Immature natural killer cell (primary cell): ENCODE measurements at places on chromosomes 2 and 18.
A peak's percentile ranks its signal among the peaks of the same experiment; 100 is the strongest.

GRCh38 chr2:72146347-72147302, 1.0 kb downstream of the CYP26B1 start:
- peak overlapping the region; percentile 54 for H3K4me3 ChIP-seq
- H3K27me3 ChIP-seq, result peaks cover 25% of the 10 kb centered on the region
- peaks cover 47% of the 10 kb centered on the region for H3K4me1 ChIP-seq
- H3K27ac ChIP-seq, result no peak overlapping the region

DNA sequence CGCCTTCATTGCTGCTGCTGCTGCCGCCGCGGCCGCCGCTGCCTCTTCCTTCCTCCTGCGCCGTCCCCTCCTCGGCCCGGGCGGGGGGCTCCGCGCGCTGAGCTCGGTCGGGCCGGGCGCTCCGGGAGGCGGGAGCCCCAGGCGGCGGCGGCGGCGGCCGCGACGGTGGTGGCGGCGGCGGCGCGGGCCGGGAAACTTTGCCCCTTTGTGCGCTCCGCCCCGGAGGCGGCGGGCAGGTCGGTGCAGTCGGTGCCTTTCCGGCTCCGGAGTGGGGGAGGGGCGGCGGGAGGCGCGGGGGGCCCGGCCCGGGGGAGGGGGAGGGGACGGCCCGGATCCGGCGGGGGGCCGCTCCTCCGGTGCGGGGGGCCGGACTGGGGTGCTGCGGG, 205 bp downstream of the TET3 start:
- no peak overlapping the region for H3K4me3 ChIP-seq
- DNase-seq, result peak; percentile 78
- H3K27me3 ChIP-seq, result peaks cover 11% of the 10 kb centered on the region
- H3K36me3 ChIP-seq, result peaks cover 7% of the 10 kb centered on the region
- H3K4me1 ChIP-seq, result peaks cover 67% of the 10 kb centered on the region

DNA sequence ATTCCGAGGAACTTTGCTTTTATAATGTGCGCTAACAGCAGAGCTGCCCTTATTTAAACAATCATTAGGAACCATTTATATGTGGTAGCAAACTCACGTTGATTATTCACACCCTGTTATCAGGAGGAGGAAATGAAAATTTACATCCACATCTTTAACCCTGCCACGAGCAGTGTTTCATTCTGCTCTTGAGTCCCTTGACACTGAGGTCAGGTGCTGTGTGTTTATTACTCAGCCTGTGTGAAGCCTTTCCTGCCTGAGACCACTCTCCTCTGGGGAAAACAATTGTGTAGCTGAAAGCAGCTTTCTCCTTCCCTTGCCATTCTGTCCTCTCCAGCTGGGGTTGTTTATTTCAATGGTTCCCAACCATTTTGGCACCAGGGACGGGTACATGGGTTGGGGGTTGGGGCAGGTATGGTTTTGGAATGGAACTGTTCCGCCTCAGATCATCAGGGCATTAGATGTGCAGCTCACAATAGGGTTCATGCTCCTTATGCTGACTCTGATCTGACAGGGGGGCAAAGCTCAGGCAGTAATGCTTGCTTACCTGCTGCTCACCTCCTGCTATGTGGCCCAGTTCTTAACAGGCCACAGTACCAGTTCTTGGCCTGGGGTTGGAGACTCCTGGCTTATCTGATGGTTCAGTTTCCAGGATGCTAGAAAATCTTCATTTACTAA, 651.1 kb downstream of the TDRD15 start:
- DNase-seq, result no peak
- no peaks in the 10 kb centered on the region for H3K36me3 ChIP-seq
- no peak overlapping the region for H3K4me3 ChIP-seq
- no peak overlapping the region for H3K27ac ChIP-seq
- no peaks in the 10 kb centered on the region for H3K4me1 ChIP-seq

GRCh38 chr2:88639865-88640264, 12.6 kb upstream of the EIF2AK3 start:
- H3K4me3 ChIP-seq, result no peak overlapping the region
- H3K27me3 ChIP-seq, result peaks cover 10% of the 10 kb centered on the region
- H3K36me3 ChIP-seq, result peaks cover 5% of the 10 kb centered on the region

GRCh38 chr18:9441061-9441460, 34.3 kb upstream of the RALBP1 start:
- H3K27me3 ChIP-seq, result no peaks in the 10 kb centered on the region
- no peaks in the 10 kb centered on the region for H3K36me3 ChIP-seq
- H3K4me3 ChIP-seq, result no peak overlapping the region
- no peak overlapping the region for H3K27ac ChIP-seq
- H3K4me1 ChIP-seq, result no peaks in the 10 kb centered on the region

DNA sequence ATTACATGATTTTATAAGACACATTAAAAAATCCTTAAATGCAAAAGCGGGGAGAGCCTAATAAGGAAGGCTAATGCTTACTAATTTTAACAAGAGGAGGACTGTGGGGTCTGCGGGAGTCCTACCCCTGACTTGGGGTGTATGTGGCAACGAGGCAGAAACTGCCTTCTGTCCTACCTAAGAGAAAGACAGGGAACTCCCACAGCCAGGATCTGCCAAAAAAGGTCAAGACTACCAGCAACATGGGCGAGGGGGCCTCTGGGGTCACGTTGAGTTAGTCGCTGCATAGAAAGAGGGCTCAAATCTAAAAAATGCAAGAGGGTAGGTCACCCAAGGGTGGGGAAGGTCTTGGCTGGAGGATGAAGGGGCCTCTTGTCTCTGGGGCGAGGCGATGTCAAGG, 529 bp upstream of the AMER3 start:
- H3K27ac ChIP-seq, result no peak overlapping the region
- peaks cover 13% of the 10 kb centered on the region for H3K27me3 ChIP-seq
- DNase-seq, result no peak
- H3K4me1 ChIP-seq, result peaks cover 6% of the 10 kb centered on the region
- H3K4me3 ChIP-seq, result peak overlapping the region; percentile 59
- H3K36me3 ChIP-seq, result peaks cover 4% of the 10 kb centered on the region

DNA sequence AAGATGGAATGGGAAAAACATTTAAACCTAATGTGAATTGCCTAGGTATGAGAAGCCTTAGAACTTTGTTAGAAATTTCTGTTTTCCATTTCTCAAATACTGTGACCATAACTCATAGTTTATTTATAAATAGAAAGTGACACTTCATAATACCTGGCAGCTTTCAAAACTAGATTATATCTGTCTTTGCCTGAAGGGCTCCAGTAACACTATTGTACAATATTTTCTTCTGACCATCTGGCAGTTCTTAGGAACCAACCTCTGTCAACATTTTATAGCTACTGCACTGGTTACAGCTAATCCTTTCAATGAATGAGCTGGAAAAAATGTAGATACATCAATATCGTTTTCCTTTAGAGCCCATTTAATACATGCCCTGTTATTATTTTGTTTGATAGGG, 237.4 kb downstream of the CAMKMT start:
- no peak for DNase-seq
- no peaks in the 10 kb centered on the region for H3K4me1 ChIP-seq
- no peak overlapping the region for H3K4me3 ChIP-seq
- H3K27ac ChIP-seq, result no peak overlapping the region
- no peaks in the 10 kb centered on the region for H3K27me3 ChIP-seq
- no peaks in the 10 kb centered on the region for H3K36me3 ChIP-seq

DNA sequence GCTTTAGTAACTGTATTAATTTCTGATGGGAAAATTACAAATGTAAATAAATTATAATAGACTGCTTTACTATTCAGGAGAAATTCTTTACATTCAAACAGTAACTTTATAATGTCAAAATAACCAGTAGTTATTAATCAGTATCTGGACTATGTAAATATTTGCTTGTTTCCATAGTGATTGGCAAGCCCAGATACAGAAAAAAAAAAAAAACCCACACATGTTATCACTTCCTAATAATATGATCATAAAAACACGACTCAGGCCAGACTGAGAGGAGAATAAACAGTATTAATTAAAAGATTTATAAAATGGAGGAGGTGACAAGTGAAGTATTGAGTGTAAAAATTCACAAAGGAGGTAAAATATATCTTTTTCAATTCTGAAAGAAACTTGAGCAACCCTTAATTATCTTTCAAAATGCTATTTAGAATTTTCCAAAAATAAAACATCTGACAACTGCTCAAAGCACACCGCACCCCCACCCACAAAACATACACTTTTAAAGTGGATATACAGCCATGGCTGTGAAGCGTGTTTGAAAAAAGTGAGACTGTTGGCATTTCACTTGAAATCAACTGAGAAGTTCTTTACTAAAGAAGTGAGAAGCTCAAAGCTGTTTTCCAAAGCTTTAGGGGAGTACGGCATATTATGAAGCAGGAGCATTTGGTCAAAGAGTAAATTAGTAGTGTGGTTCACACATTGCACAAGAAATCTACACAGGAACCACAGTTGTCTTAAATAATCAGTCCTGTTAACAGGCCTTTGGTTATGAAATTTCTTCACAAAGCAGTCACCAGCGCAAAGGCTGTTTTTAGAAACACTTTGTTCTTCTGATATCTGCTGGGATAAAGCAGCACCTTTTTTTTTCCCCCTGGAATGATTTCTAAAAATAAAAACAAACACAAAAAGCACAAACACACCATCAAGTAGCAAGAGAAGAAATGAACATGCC, 475.8 kb downstream of the TXNL1 start:
- DNase-seq, result no peak
- H3K4me3 ChIP-seq, result no peak overlapping the region
- no peaks in the 10 kb centered on the region for H3K4me1 ChIP-seq
- no peaks in the 10 kb centered on the region for H3K36me3 ChIP-seq
- H3K27ac ChIP-seq, result no peak overlapping the region

- DNase-seq, result no peak
- H3K27me3 ChIP-seq, result no peaks in the 10 kb centered on the region
- H3K27ac ChIP-seq, result no peak overlapping the region
- H3K4me3 ChIP-seq, result no peak overlapping the region
Measured at GRCh38 chr2:188682838-188683237, 291.3 kb upstream of the COL3A1 start.

DNA sequence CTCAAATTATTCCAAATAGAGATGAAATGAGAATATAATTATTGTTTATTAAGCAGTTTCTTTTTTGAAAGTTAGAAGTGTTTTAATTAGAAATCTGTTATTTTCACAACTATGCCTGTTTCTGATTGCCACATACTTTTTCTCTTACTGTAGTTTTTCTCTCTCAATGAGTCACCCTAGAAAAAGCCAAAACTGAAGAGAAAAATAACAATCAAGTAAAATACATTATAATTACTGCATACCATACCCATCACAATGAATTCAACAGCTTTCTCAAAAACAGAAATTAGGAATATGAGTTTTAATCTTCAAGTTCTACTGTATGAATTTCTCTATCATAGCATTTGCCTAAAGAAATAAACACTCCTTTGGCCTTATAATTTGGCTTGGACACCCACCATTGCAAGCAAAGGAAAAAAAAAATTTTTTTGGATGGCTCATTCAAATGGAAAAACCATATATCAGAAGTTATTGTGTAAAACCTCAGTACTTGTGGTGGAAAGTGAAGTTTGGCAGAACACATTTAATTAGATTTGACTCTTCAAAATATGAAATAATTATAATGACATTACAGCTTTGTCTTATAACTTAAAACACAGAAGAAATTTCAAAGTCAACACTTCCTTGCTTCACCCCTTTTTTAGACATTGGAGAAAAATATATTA, 138.5 kb downstream of the DYM start:
- H3K27me3 ChIP-seq, result peaks cover 1% of the 10 kb centered on the region
- no peak for DNase-seq
- H3K4me1 ChIP-seq, result peaks cover 14% of the 10 kb centered on the region
- no peak overlapping the region for H3K27ac ChIP-seq

- H3K27me3 ChIP-seq, result peaks cover 4% of the 10 kb centered on the region
- H3K4me3 ChIP-seq, result no peak overlapping the region
- no peaks in the 10 kb centered on the region for H3K4me1 ChIP-seq
- no peak for DNase-seq
Measured at GRCh38 chr2:53516650-53517049, 251.0 kb upstream of the CHAC2 start.
